ENCODE measurements at places on chromosomes 6 and 20.

- DNase-seq, result no peak
Measured at GRCh38 chr6:64050590-64050989, 415.0 kb downstream of the PHF3 start.

DNA sequence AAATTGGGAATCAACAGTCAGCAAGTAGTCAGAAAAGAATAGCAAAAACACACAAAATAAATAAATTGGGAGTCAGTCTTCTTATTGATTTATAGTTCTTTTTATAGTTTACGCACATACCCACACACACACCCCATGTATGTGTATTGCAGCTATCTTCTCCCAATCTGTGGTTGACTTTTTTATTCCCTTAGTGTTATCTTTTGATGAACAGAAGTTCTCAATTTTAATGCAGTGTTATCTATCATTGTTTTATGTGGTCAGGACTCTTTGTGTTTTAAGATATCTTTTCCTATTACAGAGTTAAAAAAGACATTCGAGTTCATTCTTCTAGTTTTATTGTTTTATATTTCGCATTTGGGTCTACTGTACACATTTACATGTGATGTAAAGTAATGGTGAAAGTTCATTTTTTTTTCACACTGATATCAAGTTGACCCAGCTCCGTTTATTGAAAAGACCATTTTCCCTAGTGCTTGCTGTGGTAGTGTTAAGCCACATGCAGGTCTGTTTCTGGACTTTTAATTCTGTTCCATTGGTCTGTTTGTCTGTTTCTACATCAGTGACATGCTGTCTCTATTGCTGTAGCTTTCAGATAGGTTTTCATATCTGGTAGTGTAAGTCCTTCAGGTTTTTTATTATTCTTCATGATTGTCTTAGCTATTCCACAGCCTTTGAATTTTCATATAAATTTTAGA, 78.4 kb downstream of the ZFAND3 start:
- DNase-seq, result no peak

- peak; percentile 49 for DNase-seq
Measured at GRCh38 chr20:48904566-48905296, 16.8 kb upstream of the ARFGEF2 start.

- peak; percentile 32 for DNase-seq
Measured at GRCh38 chr6:25027221-25027916, 91.6 kb upstream of the RIPOR2 start.

- DNase-seq, result no peak
Measured at GRCh38 chr6:5869261-5869660, 137.5 kb downstream of the NRN1 start.

DNA sequence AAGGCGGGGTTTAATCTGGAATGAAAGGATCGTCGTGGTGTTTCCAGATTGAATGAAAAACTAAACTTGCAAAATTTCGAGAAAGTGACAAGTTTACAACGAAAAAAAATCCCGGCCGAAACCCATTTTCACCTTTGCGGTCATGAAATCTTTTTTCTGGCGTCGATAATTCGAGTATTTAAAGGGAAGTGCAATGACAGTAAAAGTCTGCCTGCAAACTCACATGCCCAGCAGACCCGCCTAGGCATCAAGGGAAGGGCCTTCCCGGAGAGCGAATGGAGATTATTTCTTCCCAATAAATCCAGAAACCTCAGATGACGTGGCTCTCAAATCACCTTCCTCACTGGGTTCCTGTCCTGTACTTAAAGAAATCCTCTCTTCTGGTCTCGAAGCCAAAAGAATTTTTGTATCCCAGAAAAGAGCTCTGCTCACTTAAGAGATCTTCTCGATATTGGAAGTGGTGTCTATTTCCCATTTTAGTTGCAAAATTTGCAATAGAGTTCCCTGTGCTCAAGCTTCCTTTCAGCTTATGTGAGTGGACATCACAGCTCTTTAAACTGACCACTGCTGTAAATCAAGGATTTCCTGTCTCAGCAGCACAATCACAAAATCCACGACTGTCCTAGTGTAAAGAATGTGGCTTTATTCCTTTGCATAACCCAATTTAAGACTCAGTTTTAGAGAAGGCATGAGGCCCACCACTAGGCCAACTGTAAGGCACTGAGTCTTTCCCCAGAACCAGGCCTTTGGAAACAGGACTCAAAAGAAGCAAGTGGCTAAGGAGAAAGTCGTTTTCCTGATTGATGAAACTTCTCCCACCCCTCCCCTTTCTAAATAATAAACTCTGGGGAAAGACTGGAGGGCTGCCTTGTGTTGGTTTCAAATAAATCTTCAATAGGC, 3.9 kb downstream of the OLIG3 start:
- DNase-seq, result no peak

- DNase-seq, result no peak
Measured at GRCh38 chr20:45016089-45016671, 49.9 kb downstream of the STK4 start.

DNA sequence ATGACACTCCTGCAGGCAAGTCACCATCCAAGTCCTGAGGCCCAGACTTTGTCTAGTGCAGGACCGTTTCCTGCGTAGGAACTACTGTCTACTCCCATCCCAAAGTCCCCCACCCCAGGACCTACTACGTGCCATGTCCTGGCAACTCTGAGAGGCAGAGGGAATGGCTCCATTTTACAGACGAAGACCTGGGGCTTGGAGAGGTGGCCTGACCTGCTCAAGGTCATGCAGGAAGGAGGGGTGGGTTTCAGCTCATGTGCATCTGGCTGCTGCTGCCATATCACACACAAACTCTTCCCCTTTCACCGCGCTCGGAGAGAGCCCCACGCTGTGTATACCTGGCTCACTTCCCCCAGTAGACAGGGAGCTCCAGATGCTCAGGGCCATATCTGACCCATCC, 1.2 kb upstream of the NOL4L start:
- no peak for DNase-seq

DNA sequence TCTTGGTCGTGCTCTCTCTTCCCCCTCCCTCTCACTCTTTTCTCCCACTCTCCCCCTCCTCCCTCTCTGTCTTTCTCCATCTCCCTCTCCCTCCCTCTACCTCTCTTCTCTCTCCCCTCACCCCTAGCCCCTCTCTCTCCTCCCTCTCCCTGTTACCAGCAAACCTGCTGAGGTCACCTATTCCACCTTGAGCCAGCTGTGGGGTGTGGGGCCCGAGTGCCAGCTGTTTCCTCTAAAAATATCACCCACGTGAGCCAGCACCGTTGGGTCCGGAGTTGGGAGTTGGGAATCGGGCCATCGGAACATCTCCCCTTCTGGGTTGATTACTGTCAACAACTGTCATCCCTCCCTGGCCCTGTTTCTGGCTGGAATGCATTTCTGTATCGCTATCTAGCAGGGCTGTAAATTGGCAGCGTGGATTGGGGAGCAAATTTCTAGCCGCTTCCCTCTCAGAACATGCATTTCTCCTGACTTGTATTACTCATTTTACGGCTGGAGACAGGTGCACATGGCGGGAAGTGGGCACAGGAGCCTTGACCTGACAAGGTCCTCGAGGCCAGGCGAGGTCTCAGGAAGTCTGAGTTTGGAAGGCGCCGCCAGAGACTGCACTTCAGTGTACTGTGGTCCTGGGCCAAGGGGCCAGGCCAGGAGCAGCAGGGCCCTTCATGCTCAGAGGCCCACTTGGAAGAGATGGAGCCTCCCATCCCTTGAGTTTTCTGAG, 165.3 kb downstream of the CDH4 start:
- DNase-seq, result no peak

- no peak for DNase-seq
Measured at GRCh38 chr20:9130521-9130920, 61.6 kb downstream of the PLCB4 start.

- no peak for DNase-seq
Measured at GRCh38 chr20:32831982-32832381, 12.2 kb downstream of the MAPRE1 start.

- no peak for DNase-seq
Measured at GRCh38 chr6:148530394-148530953, 187.8 kb downstream of the SASH1 start.

DNA sequence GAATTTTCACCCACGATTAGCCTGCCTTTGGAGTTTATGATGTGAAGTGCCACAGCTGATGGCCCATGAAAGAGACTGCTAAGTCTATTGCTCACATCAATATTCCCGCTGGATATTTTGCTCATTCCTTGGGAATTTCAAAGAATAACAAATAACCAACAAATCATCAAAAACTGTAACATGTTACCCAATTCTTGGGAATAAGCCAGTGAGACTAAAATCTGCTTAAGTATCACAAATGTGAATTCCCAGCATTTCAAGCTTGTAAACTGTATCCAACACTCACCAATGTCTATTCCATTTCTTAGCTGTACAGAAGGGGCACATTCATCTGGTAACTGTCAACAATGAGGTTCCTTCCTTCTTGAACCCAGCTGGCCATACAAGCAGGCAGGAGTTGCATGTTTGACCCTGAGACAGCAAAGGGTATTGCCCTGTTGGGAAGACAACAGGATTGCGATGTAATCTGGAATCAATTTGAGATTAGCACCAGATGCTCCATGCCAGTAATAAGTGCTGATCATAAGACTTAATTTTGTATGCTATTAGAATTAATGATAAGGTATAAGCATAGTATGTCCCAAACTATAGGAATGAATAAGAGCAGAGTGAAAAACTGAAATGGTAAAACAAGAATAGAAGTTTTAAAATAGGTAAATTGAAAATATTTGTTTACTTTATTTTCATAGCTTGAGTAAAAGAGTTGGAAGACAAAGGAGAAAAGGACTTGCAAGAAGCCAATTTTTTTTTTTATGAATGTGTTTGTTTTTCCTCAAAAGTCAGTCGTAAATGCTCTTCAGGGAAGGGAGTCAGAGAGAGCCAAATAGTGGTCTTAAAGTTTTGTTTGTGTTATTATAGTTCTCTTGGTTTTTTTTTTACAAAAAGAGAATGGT, 58.8 kb downstream of the RSPO3 start:
- no peak for DNase-seq

DNA sequence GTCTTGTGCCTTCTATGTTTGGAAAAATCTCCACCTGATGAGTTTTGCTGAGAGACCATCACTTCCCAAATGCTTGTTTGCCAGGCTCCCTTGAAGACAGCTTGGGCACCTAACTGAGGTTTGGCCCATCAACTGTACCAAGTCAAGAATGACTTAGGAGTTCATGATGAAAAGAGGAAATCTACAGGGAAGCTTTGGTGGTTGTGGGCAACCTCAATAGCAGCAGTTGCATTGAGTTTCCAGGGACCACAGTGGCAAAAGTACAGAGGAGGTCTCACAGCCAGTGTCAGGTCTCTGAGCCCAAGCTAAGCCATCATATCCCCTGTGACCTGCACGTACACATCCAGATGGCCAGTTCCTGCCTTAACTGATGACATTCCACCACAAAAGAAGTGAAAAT, 49.7 kb upstream of the PHACTR1 start:
- DNase-seq, result no peak

- DNase-seq, result no peak
Measured at GRCh38 chr6:148416330-148416965, 73.8 kb downstream of the SASH1 start.

GRCh38 chr6:16670617-16671051, 90.6 kb downstream of the ATXN1 start:
- DNase-seq, result no peak

DNA sequence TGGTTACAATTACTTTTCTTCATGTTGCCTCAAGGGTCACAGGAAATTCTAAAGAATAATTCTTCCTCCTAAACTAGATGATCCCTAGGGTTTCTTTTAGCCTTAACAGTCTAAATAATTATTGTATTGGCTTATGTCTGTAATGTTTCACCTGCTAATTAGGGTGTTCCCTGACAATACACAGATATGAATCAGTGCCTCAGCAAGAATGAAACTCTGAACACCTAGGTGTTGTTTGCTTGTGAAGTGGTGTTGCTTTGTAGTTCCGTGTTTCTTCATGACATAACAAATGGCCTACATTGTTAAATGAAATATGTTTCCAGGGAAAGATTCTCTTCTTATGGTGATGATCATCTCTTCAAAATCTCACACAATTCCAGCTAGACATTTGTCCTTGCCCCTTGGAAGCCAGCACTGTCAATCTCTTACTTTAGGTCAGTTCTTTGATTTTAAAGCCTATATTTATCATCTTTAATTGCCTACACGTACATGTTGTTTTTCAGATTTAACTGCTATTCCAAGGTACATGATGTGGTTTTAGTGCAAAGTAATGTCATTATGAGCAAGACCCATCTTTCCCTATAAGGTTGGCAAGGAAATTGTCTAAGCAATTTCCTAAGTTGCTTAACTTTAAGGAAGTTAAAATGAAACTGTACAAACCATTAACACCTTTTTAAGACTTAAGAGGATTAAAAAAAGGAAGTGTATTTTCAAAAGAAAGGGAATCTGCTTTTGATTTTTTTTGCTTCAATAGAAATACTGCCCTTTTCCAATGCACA, 111.9 kb downstream of the TBC1D7 start:
- no peak for DNase-seq

DNA sequence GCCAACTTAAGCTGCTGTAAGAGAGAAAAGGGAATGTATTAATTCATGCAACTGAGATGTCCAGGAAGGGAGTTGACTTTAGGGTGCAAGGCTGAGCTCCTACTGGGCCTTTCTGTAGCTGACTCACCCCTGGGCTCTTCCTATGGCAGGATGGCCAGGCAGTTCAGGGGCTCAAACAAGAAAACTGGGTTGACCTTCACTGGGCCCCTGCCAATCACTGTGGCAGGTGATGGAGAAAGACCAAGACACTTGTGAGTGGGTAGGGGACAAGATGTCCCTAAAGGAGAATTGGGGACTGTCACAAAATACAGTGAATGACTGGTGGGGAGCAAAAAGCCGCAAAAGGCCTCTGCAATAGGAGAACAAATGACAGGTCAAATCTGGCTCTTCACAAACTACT, 21.5 kb upstream of the RALGAPA2 start:
- DNase-seq, result no peak

GRCh38 chr6:158991017-158991723, 8.8 kb downstream of the RSPH3 start:
- DNase-seq, result no peak

GRCh38 chr6:70586114-70586513, 19.4 kb downstream of the SDHAF4 start:
- no peak for DNase-seq

DNA sequence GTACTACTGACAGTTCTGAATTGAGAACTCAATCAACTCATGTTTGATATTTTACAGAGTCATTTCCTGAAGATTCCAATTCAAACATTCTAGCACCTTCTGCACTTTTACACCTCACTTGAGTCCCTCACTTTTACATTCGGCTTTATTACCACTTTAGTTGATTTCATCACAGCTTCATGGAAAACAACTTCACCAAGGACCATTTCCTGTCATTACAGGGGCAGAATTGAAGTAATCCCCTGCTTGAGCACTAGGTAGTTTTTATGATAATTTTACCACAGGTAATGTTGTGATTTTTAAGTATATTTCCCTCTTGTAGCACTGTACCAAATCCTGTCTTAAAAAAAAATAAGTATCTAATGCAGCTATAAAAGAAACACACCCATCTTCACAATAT, 312.9 kb downstream of the BTBD9 start:
- no peak for DNase-seq
